Fibroblast of the aortic adventitia (primary cell): ENCODE measurements at places on chromosomes 16 and 17. TPM values are rescaled to one million over a fixed set of nuclear protein-coding genes. Genes with fewer than 3 reads are reported as not detected.

Gene SENP3
- total RNA-seq, result 14.6 and 60.4 TPM in 2 replicates

Gene KRT20
- total RNA-seq, result not detected in 2 replicates

Gene GPR139
- not detected in 2 replicates for total RNA-seq

Gene MEIOC
- 0.18 TPM in 1 of 2 replicates, not detected in the other for total RNA-seq

- DNase-seq, result no peak
Observed at GRCh38 chr16:86514481-86515376, 4.4 kb downstream of the FOXF1 start.

DNA sequence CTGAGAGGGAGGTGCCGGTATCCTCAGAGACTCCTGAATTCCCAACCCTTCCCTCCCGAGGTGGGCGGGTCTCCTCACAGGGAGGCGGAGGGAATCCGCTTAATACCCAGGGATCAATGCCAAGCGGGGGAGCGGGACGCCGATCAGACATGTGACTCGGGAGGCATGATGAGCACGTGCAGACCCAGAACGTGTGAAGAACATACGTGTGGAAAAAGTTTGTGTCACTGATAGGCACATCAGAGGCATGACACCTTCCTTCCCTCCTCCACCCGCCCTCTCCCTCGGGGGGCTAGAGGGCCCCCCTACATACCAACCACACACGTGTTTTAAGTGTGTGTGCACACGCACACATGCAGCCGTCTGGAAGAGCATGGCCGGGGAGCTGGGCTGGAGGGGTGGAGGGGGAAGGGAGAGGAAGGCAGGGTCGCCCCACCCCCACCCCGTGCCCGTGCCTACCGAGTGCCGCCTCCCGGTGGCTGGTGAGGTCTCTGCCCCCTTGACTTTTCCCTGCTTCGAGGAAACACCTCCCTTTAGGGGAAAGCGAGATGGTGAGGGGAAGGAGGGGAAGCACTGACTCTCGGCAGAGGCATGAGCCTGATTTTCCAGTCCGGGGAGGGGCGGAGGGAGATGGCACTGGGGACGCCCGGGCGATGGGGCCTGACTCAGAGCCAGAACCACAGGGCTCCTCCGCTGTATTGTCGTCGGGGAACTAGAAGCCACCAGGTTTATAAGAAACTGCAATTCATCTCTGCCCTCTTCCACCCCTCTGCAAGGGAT is 12.1 kb upstream of the TBX21 start:
- DNase-seq, result no peak

GRCh38 chr17:50113624-50114320 is 16.2 kb downstream of the SAMD14 start:
- no peak for DNase-seq

DNA sequence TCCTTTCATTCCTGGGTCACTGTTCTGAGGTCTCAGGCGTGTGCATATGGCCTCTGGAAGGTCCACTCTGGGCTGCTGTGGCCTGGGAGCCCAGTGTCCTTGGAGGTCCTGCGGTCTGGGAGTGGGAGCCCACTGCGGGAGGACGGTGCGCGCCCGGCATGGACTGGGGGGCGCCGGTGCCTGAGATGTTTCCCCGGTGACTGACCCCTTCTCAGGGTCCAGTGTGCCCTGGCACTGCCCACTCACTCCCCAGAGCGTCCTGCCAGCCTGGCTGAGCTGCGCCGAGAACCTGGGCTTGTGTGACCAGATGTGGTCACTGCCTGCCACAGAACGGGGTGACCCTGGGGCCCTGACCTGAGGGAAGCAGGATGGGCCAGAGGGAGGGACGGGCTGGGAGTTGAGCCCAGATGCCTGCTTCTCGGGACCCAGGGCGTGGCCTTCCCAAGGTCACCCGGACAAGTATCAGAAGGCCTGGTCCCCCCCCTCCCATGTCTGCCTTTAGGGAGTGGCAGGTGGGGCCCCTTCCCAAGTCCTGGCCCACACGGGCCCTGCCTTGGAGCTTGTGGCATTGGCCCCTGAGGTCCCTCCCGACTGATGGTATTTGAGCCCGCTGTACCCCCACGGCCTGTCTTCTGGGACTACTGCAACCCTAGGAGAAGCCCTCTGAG is 1.1 kb upstream of the RHBDL1 start:
- no peak for DNase-seq

- peak; percentile 94 for DNase-seq
Observed at GRCh38 chr17:77829843-77830799, 128.4 kb upstream of the TNRC6C start.

DNA sequence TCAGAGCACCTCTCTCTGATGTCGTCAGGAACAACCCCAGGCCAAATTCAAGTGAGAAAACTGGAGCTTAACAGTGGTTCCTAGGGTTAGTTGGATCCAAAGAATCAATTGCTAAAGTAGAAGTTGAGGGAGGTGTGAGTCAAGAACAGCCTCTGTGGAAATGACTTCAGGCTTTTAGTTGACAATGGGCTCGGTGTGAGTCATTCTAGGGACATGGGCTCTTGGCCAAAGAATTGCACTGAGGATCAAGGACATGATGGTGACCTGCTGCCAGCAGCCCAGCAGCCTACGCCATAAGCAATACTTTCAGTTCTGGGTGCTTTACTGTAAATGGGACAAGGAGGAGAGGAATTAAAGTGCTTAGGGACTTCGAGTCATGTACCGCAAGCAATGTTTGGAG is 32.1 kb upstream of the SMURF2 start:
- DNase-seq, result peak; percentile 64

GRCh38 chr16:24858219-24859041 is 12.7 kb downstream of the SLC5A11 start:
- DNase-seq, result peak; percentile 58

DNA sequence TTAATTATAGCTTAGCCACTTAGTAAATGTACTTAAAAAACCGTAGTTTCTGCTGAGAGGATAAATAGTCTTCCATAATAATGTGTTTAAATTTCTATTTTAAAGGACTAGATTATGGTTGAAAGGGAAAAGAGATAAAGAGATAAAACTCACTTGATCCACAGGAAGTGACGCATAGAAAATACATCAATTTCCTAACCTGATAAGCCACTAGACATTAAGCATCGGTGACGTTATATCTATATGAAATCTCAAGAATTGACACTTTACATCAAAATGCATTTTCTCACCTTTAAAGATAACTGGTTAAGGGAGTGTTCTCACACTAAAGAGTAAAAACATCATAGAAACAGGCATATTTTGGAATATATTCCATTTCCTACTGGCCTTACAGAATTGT is 5.8 kb downstream of the FBXO47 start:
- DNase-seq, result no peak
